ENCODE measurements at places on chromosomes 7 and 10.

DNA sequence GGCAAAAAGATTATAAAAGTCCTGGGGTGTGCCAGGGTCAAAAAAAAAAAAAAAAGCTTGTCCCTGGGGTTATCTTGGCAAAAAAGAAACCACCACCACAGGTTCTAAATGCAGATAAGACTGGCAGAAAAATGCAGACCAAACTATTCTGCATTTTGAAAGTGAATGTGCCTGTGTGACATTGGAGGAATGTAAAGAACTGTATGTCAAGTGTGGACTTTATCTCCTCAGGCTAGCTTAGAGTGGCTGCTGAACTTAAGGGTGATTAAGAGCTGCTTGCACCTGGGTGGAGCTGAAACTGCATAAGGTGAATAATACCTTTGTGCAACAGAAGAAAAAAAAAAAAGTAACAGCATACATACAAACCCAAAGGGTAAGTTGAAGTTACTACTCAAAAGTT lies 1.3 kb upstream of the NAPEPLD start:
- DNase-seq = no peak

- DNase-seq = peak; percentile 93
Measured at GRCh38 chr7:120987683-120988590, 574 bp upstream of the CPED1 start.

- no peak for DNase-seq
Measured at GRCh38 chr10:88262591-88263234, 320.4 kb downstream of the RNLS start.

DNA sequence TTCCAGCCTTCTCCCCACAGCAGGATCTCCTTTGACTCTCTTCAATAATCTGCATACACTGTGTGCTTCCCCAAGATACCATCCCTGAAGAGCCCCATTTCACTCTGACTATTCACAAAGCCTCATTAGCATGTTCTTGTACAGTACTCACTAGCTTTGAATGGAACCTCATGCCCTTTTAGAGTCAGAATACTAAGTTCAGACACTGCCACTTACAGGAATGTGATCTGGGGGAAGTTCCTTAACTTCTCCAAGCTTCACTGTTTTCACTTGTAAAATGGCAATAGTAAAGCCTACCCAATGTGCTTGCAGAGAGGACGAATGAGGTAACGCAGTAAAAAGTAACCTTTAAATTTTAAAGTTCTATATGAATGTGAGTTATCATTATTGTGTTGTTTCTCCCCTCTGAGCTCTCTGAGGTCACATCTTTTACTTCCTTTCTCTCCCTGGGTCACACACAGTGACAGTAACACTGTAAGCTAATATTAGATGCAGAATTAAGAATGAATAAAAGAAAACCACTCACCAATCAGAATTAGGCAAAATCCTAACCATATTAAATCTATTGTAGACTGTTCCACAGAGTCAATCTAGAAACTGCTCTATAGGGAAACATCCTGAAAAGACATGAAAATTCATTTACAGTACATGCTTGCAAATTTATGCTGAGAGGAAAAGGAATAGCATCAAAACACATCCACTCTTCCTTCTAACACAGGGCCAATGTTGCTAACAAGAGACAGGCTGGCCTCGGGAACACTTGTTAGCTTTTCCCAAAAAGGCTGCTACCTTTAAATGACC lies 64.2 kb upstream of the IL6 start:
- no peak for DNase-seq

- DNase-seq = no peak
Measured at GRCh38 chr7:49789736-49790135, 16.3 kb downstream of the VWC2 start.

- DNase-seq = peak; percentile 88
Measured at GRCh38 chr7:29987811-29988317, 1.7 kb downstream of the SCRN1 start.

GRCh38 chr10:77820349-77820748 lies 106.2 kb downstream of the DLG5 start:
- DNase-seq = no peak

GRCh38 chr7:98066934-98067507 lies 39.6 kb upstream of the LMTK2 start:
- DNase-seq = no peak

- peak; percentile 50 for DNase-seq
Measured at GRCh38 chr7:47493976-47494911, 87.7 kb downstream of the TNS3 start.

GRCh38 chr7:98831641-98832221 lies 38.1 kb downstream of the TMEM130 start:
- DNase-seq = peak; percentile 20

GRCh38 chr7:140597428-140597949 lies 43.1 kb downstream of the DENND2A start:
- DNase-seq = no peak

GRCh38 chr10:44913350-44914081 lies 2.4 kb downstream of the TMEM72 start:
- no peak for DNase-seq

DNA sequence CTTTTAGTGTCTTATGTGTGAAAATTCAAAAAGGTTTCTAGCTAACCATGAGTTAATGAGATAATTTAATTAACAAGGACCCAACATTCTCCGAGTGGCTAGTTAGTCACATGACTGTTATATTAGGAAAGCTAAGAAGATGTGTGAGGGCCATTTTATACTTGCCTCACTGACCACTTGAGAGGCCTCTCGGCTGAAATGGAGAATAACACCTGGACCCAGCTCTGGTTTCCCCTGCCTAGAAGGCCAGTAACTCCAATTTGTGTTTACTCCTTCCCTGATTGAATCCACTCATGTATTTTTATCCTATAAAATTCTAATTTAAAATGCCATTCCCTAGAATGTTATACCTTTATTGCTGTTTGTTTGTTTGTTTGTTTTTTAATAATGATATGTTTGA lies 1091.2 kb downstream of the KCNMA1 start:
- no peak for DNase-seq

DNA sequence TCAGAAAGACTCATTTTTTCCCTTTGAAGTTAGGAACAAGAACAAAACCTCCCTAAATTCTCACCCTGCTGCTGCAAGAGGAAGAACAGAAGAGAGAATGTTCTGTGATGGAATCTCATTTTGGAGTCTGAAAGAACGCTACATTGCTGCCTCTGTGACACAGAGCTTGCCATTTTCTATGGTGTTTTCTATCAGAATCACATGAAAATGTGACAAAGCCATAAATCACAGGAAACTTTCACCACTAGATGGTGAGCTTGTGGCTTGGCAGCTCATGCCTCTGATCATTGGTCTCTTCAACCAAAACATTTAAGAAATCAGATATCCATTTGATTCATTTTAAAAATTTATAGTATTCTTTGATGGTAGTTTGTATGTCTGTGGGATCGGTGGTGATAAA lies 82.9 kb downstream of the CADPS2 start:
- no peak for DNase-seq

- peak; percentile 88 for DNase-seq
Measured at GRCh38 chr7:46908770-46909169, 673.1 kb downstream of the TNS3 start.

DNA sequence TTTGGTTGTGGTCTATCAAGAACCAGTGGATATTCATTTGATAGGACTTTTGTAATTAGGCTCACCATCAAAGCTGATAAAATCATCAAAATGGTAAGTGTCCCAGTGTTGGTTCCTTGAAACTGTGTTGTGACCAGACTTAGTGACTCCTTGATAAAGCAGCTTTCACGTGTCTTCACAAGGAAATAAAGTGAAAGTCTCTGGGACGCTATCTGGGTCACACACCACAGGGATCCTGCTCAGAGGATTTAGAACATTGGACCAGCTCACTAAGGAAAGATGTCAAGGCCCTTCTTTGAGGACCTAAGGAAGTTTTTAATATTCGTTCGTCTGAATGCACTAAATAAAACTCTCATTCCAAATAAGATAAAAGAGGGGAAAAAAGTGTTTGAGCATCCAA lies 193.1 kb downstream of the RNLS start:
- no peak for DNase-seq

GRCh38 chr10:116915340-116915739 lies 66.0 kb downstream of the ENO4 start:
- no peak for DNase-seq

GRCh38 chr7:31850601-31851000 lies 163.6 kb downstream of the PPP1R17 start:
- no peak for DNase-seq

- no peak for DNase-seq
Measured at GRCh38 chr7:146053492-146053891, 63.1 kb upstream of the CNTNAP2 start.

DNA sequence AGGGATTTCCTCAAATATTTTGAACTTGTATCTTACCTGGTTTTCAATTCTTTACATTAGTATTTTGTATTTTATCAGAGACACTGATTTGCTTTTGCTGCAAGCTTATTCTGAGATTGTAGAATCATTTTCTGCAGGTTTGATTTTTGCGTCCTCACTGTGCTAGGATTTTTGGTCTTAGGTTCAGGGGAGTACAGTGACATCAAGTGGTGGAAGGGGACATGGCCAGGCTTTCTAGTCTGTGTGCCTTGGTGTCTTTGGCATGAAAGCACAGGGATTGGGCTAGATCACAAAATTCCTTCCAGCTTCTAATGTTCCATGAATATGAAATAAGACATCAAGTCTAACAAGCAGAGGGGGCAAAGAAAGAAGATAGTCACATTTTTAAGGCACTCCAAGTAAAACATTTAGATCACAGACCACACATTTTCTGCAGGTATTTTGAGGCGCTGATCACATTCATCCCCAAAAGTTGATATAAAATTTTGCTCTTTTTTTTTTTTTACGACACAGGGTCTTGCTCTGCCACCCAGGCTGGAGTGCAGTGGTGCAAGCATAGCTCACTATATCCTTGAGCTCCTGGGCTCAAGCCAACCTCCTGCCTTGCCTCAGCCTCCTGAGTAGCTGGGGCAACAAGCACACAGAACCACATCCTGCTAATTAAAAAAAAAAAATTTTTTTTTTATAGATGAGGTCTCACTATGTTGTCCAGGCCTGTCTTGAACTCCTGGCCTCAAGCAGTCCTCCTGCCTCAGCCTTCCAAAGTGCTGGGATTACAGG lies 124.4 kb downstream of the PON1 start:
- DNase-seq = peak; percentile 62

GRCh38 chr10:5506246-5506645 lies 6.9 kb upstream of the CALML5 start:
- no peak for DNase-seq

DNA sequence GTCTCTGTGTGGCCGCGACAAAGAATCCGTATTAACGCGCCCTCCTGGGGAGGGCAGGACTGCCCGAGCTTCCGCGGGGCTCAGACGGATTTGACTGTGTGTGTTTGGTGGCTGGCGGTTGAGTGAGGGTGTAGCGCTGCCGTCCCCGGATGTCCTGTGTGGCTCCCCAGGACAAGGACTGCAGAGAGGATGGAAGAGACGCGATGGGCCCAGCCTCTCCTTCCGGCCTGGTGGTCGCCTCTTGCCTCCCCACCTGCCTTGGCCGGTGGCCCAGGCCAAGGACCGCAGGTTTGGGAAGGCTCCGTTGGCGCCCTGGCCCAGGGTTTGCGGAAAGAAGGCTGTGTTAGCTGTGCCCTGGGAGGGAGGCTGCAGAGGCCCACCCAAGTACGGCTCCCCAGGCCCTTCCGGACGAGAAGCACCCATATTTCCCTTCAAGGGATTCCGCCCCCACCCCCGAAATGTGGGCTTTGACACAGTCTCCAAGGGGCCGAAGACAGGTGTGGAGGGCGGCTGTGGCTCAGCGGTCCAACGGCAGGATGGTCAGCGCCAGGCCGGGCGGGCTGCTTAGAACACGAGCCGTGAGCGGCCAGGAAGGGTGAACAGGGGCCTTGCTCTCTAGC lies 2.3 kb downstream of the UNCX start:
- no peak for DNase-seq

DNA sequence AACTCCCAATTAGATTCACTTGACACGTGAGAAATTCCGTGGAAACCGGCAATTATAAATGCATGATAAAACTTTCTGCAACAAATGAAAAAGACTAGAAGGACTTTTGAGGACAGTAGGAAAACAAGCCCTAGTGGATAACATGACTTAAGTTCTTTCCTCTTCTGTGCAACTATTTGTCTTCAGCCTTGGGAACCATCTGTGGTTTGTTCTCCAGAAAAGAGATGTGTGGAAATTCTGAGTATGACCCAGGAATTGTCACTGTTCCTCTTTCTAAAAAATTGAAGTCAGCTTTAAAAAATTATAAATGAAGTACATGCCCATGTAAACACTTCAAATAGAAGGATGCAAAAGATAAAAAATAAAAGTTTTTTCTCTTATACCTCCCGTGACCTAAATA lies 128.6 kb upstream of the SVIL start:
- no peak for DNase-seq

DNA sequence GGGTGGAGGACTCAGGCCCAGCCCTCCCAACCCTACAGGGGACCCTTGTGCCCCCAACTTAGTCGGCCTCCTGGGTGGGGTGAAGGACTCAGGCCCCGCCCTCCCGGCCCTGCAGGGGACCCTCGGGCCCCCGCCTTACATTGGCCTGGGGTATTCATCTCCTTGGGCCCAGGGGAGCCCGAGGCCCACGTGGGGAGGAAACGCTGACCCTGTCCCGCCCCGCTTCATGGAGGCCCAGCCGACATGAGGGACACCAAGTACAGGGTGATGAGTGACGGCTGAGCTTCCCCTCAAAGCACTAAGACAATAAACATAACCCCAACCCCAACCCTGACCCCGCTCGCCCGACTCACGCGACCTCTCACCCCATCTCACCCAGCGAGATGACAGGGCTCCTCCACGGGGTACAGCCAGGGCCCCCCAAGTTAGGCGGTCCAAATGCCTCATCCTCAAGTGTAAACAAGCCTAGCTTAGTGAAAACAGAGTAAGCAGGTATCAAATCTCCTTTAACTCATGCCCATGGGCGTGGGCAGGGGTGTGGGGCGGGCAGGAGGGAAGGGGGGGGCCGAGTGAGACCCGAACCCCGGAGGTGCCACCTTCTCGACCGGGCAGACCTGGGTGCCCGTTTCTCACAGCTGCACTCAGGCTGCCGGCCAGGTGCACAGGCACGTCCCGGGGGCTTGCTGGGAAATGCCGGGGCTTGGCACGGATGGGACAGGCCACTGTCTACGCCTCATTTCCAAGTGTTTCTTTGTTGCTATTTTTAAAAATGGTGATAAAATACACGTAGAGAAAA lies 8.2 kb downstream of the CYP2W1 start:
- DNase-seq = no peak

- DNase-seq = no peak
Measured at GRCh38 chr7:131896165-131896863, 339.9 kb upstream of the PODXL start.

DNA sequence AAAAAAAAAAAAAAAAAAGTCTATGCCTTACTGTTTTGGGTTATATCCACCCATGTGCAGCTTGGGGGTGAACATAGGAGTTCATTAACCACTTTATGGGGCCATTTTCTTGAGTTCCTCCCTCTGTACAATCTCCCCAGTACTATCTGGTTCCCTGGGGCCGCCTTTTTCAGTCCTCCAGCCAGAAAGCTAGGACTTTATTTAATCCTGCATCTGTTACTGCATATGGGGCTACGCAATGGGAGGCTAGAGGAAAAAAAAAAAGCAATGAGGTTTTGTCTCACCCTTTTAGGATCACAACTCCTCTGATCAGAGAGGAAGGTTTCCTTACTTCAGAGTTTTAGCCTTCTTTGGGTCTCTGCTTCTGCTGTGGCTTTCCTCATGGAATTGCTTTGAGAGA lies 51.0 kb downstream of the BTRC start:
- DNase-seq = no peak

All from fibroblast of skin of abdomen (primary cell).